ENCODE measurements at places on chromosomes 13 and 19.

GRCh38 chr19:5951338-5951861 lies 26.5 kb downstream of the RANBP3 start:
- H3K4me3 ChIP-seq = no peak overlapping the region
- no peaks in the 10 kb centered on the region for H3K27me3 ChIP-seq
- H3K27ac ChIP-seq = no peak overlapping the region
- peak; percentile 56 for DNase-seq
- no peaks in the 10 kb centered on the region for H3K36me3 ChIP-seq
- peaks cover 43% of the 10 kb centered on the region for H3K4me1 ChIP-seq

DNA sequence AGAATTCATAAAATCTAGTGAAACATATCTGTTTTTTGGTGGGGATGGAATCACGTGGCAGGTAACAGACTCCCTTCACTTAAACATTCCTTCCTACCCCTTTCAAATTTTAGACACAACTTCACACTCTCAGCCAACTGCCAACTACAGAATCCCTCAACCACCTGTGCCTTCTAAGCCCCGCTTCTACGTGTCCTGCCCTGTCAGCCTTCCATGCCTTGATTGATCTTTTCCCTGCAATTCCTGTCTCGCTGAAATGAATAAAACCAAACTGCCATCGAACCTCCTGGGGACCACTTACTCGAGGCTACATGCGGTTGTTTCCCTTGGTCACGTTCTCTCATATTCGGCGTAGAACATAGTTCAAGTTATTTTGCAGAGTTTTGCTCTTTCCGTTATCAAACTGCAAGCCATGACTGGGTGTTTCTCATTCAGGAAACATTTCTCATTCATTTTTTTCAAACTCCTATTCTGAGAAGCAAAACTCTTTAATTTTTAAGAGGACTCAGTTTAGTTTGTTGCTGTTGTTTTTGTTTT lies 1.1 kb downstream of the ZNF625 start:
- peaks cover 11% of the 10 kb centered on the region for H3K4me1 ChIP-seq
- H3K27ac ChIP-seq = peak overlapping the region; percentile 72
- peak overlapping the region; percentile 95 for H3K4me3 ChIP-seq
- no peaks in the 10 kb centered on the region for H3K36me3 ChIP-seq
- no peak for DNase-seq
- H3K27me3 ChIP-seq = no peaks in the 10 kb centered on the region

DNA sequence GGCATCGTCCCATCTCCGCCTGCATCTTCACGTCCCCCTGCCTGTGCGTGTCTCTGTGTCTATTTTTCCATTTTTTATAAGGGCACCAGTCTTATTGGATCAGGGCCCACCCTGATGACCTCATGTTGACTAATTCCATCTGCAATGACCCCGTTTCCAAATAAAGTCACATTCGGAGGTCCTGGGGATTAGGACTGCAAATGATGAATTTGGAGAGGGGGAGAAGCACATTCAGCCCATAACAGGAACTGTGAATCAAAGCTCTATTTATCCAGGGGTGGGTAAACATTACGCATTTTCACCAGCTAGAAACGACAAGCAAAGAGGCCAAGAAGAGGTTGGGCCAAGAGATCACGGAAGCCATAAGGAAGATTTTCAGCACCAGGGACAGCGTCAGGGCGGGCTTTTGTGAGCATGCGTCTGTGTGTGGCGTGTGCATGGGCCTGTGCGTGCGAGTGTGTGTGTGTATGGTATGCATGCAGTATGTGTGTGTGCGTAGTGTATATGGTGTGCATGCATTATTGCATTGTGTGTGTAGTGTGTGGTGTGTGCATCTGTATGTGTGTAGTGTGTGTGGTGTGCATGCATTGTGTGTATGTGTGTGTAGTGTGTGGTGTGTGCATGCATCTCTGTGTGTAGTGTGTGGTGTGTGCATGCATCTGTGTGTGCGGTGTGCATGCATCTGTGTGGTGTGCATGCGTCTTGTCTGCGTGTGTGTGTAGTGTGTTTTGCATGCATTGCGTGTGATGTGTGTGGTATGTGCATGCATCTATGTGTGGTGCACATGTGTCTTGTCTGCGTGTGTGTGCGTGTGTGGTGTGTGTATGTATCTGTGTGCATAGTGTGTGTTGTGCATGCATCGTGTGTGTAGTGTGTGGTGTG lies 19.6 kb downstream of the CELF5 start:
- H3K4me3 ChIP-seq = no peak overlapping the region
- no peaks in the 10 kb centered on the region for H3K27me3 ChIP-seq
- peak; percentile 46 for DNase-seq
- H3K4me1 ChIP-seq = no peaks in the 10 kb centered on the region
- no peaks in the 10 kb centered on the region for H3K36me3 ChIP-seq
- H3K27ac ChIP-seq = no peak overlapping the region

DNA sequence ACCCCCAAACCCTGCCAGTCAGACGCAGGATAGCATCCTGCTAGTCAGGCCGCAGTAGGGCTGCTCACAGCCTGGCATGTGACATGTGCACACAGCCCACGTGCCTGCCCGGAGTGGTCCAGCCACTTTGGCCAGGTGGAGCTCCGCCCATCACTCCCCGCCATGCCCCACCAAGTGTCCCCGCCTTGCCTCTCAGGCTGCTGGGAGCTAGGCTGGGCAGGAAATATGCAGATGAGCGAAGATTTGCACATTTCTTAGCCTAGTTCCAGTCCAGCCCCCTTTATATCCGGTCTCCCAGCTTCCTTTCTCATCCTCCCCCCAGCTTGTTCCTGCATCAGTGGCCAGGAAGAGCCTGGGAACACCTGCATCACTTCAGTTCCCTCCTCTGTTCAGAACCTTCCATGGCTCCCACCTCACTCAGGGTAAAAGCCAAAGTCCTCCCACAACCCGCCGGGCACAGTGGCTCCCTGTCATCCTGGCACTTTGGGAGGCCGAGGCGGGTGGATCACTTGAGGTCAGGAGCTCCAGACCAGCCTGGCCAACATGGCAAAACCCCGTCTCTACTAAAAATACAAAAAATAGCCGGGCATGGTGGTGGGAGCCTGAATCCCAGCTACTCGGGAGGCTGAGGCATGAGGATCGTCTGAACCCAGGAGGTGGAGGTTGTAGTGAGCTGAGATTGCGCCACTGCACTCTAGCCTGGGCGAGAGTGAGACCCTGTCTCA lies 2.3 kb upstream of the DOCK6 start:
- no peak overlapping the region for H3K4me3 ChIP-seq
- no peaks in the 10 kb centered on the region for H3K27me3 ChIP-seq
- peaks cover 7% of the 10 kb centered on the region for H3K4me1 ChIP-seq
- no peaks in the 10 kb centered on the region for H3K36me3 ChIP-seq
- H3K27ac ChIP-seq = no peak overlapping the region
- no peak for DNase-seq

GRCh38 chr13:108676620-108677019 lies 47.2 kb downstream of the MYO16 start:
- no peak overlapping the region for H3K4me3 ChIP-seq
- no peak for DNase-seq
- H3K27ac ChIP-seq = no peak overlapping the region
- no peaks in the 10 kb centered on the region for H3K4me1 ChIP-seq
- H3K36me3 ChIP-seq = no peaks in the 10 kb centered on the region

DNA sequence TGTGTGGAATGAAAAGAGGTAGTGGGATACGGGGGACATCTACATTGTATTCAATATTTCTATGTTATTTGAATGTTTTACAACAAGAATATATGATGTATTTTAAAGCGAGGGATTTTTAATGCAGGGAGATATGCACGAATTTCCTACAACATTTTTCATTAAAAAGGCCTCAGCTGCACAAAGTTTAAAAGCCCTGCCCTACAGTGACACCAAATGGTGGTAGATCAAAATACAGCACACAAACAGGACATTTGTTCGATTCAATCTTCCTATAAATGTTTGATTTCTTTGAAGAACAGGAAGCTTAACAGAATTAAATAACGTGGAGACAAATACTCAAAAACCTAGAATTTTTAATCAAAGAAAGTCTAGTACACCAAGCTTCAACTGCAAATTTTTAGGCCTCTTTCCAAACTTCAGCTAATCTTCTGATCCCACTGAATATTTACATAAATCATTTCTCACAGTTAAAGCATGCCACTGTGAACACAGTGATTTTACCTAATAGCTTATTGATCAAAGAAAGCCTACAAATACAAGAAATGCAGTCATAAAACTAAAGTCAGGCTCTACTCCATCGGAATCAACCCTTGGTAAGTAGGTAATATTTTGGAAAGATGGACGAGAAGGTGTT lies 257.2 kb downstream of the DIAPH3 start:
- no peak overlapping the region for H3K27ac ChIP-seq
- no peak overlapping the region for H3K4me3 ChIP-seq
- no peaks in the 10 kb centered on the region for H3K27me3 ChIP-seq

DNA sequence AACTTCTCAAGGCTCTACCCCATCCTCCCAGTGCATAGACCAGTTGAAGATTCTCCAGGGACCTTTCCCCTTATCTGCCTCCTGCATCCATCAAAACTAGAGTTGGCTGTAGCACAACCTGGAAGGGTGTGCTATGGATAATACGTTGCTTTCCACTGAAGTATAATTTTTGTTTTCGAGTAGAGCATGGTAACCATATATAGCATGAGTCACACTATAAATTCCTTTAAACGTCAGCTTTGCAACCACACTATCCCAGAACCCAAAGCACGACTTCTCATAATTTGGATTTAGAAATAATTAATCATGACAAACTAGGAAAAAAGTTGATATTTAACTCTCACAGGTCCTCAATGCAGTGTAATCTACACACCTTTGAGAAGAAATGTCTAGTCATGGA lies 138.3 kb upstream of the NBEA start:
- no peaks in the 10 kb centered on the region for H3K4me1 ChIP-seq
- no peak overlapping the region for H3K27ac ChIP-seq
- no peak overlapping the region for H3K4me3 ChIP-seq
- no peaks in the 10 kb centered on the region for H3K27me3 ChIP-seq
- H3K36me3 ChIP-seq = no peaks in the 10 kb centered on the region
- no peak for DNase-seq

DNA sequence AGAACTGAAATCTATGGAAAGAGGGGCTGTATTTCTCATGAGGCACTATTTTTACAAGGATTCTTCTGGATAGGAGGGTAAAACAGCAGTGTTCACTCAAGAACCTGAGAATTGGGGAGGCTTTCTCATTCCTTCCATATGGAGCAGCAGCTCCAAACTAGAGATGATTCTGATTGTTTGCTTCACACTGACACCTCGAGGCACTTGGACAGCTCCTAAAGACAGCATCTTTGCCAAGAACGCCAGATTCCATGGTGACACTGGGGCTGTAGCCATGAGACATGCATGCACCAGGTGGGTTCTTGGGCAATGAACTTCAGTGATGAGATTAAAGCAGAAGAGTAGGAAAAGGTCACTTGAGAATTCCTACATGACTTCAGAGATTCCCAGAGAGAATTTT lies 361.5 kb upstream of the HTR2A start:
- DNase-seq = no peak
- H3K27me3 ChIP-seq = no peaks in the 10 kb centered on the region
- no peak overlapping the region for H3K27ac ChIP-seq
- H3K4me3 ChIP-seq = no peak overlapping the region
- no peaks in the 10 kb centered on the region for H3K36me3 ChIP-seq

GRCh38 chr13:111330066-111330610 lies 9.7 kb downstream of the TEX29 start:
- H3K4me3 ChIP-seq = no peak overlapping the region
- no peak for DNase-seq
- H3K27me3 ChIP-seq = no peaks in the 10 kb centered on the region
- H3K4me1 ChIP-seq = no peaks in the 10 kb centered on the region
